ENCODE measurements at places on chromosomes 2 and 18.

- no peak for DNase-seq
Measured at GRCh38 chr2:52904355-52904891, 863.2 kb upstream of the CHAC2 start.

- no peak for DNase-seq
Measured at GRCh38 chr18:78629426-78629825, 350.2 kb upstream of the SALL3 start.

- no peak for DNase-seq
Measured at GRCh38 chr2:60510713-60511112, 42.7 kb downstream of the BCL11A start.

- no peak for DNase-seq
Measured at GRCh38 chr2:96895746-96896651, 26.1 kb upstream of the SEMA4C start.

DNA sequence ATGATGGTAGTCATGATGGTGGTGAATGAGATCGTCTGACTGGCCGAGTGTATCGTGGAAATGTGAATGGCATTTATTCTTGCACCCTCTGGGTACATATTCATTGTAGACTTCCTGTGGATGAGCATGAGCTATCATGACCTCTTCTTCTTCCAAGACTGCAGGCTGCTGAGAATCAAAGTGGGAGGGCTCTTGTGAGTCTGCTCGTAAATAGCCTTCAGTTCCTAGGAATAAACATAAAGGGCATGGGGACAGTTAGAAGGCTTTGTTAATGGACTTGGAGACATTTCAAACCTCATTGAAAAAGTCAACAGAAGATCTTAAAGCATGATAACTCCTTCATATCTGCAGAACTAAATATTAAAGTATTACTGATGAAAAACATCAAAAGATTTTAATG is 14.9 kb downstream of the SLC39A6 start:
- no peak for DNase-seq

DNA sequence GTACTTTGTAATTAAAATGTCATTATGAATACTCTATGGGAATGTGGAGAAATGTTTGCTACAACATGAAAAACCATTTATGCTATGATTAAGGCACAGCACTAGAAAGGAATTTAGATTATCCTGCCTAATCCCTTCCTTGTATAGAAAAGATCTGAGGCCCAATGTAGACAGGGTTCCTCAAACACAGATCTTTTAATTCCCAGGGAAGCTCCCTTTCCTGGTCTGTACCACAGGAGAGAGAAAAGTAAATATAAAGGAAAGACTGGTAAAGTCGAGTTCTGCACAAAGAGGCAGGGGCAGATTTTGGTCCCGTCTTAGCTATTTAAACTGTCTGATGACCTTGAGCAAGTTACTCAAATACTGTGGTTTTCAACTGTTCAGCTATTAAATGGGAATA is 84.7 kb downstream of the ICA1L start:
- DNase-seq, result no peak

DNA sequence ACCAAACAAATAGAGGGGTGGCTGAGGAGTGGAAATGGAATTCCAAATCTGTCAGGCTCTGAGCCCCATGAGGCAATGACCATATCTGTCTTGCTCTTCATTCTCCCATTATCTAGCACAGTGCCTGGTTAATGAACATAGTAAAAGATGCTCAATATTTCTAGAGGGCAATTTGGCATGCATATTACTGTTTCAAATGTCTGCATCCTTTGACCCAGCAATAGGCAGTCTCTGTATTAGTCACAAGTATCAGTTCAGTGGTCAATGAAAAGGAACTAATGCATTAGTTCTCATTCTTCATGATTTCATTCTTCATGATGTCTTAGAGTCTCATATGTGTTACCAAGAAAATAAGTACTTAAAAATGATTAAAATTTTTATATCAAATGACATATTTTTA is 28.4 kb upstream of the MALL start:
- no peak for DNase-seq

GRCh38 chr2:198191651-198192050 is 387.3 kb downstream of the PLCL1 start:
- no peak for DNase-seq

DNA sequence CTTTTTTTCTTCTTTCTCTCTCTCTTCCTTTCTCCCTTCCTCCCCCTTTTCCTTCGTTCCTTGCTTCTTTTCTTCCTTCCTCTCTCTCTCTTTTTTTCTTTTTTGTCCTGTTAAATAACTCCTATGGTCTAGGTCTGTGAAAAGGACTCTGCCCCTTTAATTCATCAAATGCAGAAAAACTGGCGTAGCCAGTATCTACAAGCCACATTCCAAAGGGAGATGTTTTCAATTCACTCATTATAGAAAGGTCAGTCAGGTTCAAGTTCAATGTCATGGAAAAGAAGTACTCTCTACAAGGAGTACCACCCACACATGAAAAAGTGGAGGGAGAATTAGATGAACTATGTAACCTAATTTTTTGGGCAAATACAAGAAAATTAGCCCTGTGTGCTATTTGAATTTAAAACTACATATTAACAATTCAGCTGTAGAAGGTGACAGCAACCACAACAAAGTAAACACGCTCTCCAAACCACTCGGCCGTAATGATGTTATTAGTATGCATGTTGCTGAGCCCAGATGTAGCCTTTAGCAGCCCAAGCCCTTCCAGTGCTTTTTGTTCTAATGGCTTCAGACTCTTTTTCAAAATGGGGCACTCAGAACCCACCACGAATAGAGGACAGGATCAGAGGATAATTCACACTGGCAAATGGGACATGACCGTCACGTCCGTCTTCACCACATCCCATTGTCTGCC is 735.4 kb upstream of the FANCL start:
- DNase-seq, result no peak

DNA sequence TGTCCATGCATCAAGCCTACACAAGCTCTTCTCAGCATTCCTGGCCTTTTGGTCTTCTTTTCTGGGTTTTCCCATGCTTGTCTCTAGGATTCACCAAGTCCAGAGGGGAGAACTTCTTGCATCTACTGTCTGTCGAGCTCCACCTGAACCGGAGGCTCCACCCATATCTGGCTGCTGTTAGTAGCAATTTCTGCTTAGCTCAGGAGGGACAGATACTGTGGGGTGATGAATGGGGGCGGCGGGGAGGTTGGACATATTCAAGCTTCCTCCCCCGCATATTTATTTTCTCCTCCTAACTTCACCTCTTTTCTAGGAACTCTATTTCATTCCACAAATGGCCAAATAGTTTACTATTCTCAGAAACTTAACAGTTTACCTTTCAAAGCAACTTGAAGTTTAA is 163.5 kb downstream of the PTH2R start:
- no peak for DNase-seq

GRCh38 chr18:72114801-72115594 is 429.1 kb downstream of the CBLN2 start:
- DNase-seq, result no peak

GRCh38 chr2:44833171-44834069 is 108.1 kb upstream of the SIX3 start:
- no peak for DNase-seq

DNA sequence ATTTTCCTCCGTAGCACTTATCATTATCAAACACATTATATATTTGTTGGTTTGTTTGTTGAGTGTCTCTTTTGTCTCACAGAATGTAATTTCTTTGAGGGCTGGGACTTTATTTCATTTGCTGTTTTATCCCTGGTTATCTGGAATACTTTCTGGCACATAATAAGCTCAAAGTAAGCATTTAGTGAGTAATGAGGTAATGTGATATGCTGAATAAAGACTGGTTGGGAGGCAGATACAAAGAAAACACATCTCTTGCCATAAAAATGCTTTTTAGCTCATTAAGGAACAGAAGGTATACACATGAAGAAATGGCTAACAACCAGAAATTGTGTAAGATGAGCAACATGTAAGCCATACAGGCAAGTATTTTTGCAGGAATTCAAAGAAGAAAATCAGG is 1411.8 kb downstream of the LRP1B start:
- no peak for DNase-seq

- no peak for DNase-seq
Measured at GRCh38 chr2:120490091-120490798, 144.3 kb downstream of the INHBB start.

DNA sequence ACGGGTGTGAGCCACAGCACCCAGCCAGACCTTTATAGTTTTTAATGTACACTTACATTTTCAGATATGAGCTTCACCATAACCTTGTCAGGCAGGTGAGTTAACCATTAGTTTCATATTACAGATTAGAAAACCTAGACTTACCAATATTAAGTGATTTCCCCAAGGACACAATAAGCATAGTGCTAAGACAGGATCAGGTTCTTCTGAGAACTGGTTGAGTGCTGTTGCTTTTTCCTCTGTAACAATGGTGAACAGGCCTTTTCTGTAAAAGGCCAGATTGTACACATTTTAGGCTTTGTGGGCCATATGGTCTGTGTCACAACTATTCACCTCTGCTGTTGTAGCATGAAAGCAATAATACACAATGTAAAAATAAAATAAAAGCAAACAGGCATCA is 332.0 kb downstream of the PIK3C3 start:
- DNase-seq, result no peak

GRCh38 chr2:186695081-186695756 is 1.4 kb downstream of the FAM171B start:
- DNase-seq, result no peak

DNA sequence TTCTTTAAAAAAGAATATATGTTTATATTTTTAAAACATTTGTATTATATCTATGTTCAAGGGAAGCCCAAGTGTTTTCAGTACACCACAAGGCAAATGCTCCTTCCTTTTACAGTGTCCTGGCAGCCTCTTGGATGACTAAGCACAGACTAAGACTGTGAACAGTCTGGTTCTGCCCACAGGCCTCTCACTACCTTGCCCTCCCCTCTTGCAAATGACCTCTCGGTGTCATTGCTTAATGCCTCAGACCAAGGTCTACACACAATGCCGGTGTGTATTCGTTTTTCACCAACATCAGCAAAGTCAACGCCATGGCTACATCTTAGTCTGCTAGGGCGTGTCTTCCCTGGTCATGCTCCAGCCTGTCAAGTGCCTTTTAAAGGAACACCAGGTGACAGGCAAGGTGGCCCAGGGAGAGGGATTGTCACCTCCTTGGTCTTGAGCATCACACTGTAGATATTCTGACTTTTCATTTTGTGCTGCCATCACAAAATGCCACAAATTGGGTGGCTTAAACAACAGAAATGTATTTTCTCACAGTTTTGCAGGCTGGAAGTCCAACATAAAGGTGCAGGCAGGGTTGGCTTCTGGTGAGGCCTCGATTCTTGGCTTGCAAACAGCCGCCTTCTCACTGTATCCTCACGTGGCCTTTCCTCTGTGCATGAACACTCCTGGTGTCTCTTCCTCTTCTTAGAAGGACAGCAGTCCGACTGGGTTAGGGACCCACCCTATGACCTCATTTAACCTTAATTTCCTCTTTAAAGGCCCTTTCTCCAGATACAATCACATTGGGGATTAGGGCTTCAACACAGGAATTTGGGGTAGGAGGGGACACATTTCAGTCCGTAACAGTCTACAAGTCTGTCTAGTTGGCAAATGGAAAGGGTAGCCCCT is 266.5 kb downstream of the KLHL29 start:
- no peak for DNase-seq

DNA sequence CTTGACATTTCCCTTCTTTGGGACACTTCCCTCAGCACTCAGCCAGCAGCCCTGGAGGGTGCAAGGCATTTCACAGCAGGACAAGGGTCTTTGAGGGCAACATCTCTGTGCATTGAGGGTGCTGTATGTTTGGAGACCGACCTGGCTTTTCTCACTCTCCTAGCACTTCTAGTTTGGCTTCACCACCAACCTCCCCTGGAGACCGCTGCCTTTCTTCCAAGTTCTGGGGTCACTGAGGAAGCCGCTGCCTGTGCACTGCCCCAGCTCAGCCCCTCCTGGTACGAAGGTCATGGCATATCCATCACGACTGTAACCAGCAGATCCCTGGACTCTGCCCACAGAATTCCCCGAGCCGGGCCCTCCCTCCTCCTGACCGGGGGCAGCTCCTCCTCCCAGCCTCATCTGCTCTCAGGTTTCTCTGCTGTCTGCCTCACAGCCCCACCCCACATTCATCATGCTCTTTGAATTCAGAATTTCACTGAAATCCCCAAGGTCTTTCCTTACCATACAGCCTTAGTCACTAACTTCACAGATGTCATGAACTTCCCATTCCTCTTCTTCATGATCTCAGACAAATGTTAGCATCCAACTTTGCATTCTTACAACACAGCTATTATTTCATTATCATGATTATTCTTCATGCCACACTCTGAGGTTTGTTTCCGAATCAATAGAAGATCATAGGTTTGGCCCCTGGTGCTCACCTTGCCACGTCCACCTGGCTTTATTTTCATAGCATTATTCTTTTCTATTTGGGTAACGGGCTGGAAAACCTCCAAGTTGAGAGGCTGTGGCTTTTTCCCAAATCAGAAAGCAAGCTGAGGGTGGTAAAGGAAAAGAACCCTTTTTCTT is 113.0 kb upstream of the COPS8 start:
- DNase-seq, result no peak

GRCh38 chr18:30175061-30175574 is 867.4 kb downstream of the DSC3 start:
- no peak for DNase-seq
